Stimulated activated CD8-positive, alpha-beta memory T cell treated with anti-CD3 and anti-CD28 coated beads, Interleukin-2, amount 100 ng/mL, for 1 hour (primary cell): ENCODE measurements at places on chromosomes 3 and 15.

DNA sequence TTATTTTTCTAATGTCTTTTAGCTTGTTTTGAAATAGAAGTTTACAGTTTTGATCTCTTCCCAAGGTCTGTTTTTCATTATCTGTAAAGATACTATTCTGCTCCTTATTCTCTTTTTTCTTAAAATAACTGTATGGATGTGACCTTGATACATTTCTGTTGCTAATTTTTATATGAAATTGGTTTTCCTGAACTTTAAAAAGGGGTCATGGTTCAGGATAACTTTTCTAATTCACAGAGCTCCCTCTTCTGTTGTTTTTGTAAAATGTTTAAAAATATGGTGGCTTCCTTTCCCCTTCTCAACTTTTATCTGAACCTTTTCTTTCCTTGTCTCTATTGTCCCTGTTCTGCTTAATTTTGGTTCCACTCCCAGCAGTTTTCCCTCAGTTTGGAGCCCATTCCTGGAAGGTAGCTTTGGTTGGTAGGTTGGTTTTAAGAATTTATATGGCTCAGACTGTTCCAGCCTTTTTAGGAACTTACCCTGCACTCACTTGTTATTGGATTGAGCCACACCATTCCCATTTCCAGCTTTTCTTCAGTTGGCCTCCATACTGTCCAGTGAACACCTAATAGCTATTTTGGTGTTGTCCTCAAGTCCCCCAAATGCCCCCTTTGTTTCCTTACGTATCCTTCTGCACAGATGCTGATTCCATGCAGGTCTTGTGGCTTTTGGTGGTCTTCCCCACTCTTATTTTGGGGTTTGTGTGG lies 70.3 kb downstream of the SLMAP start:
- DNase-seq = no peak

DNA sequence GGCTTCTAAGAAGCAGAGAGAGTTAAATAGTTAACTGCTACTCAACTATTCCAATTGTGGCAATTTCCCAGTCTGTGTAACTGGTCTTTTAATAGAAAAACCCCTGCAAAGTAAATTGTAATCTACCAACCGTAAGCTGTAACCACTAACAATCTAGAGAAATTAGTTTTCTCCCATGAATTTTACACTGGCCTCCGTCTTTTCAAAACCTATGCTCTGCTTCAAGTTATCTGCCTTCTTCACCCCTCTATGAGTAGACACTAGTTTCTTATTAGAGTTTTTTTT lies 42.6 kb downstream of the LRRFIP2 start:
- no peak for DNase-seq

DNA sequence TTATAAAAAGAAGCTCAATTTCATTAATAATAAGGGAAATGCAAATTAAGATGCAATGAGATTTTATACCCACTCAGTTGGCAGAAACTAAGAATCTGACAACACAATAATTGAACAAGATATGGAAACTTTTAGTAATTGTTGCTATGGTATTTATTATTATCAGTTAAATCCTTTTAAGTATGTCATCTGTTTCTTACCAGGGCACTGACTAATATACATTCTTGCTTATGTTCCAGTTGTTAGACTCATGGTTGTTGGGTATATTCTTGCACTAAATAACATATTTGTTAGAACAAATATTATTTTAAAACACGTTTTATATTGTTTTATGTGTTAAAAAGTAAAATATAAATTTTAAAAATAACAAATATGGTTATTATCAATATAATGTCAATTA lies 690.3 kb downstream of the MECOM start:
- DNase-seq = no peak

GRCh38 chr3:187946981-187947380 lies 201.7 kb upstream of the BCL6 start:
- no peak for DNase-seq
